GM12878 (cell line): ENCODE measurements at places on chromosomes 3 and 15. TPM values are rescaled to one million over a fixed set of nuclear protein-coding genes. Genes with fewer than 3 reads are reported as not detected.

- H3K27ac ChIP-seq: no peak overlapping the region
- H3K4me3 ChIP-seq: no peak overlapping the region
Observed at GRCh38 chr3:88879905-88880304, 227.5 kb upstream of the EPHA3 start.

- no peak overlapping the region for H3K27ac ChIP-seq
- DNase-seq: no peak
- H3K36me3 ChIP-seq: no peaks in the 10 kb centered on the region
- no peaks in the 10 kb centered on the region for H3K4me1 ChIP-seq
Observed at GRCh38 chr15:31160740-31161495, 59.4 kb upstream of the TRPM1 start.

The SOX14 gene
- total RNA-seq: not detected in 2 replicates

DNA sequence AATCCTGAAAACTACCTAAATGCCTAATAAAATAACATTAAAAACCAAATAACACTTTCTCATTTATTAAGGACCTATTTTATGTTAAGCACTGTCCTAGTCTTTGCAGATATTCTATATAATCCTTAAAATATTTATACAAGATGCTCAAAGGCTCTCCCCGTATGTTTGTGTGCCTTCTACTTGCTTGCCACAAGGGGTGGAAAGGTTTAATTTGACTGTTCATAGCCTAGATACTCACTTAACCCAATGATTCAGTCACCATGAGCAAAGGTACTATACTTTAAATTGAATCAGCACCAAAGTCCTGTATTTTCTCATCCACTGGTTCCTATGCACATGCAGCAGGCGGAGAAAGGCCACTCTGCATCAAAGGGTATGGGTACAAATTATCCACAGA is 32.0 kb downstream of the LSAMP start:
- no peaks in the 10 kb centered on the region for H3K27me3 ChIP-seq
- no peak overlapping the region for H3K27ac ChIP-seq
- no peak for DNase-seq
- H3K4me1 ChIP-seq: no peaks in the 10 kb centered on the region
- no peaks in the 10 kb centered on the region for H3K36me3 ChIP-seq
- no peak overlapping the region for H3K4me3 ChIP-seq

DNA sequence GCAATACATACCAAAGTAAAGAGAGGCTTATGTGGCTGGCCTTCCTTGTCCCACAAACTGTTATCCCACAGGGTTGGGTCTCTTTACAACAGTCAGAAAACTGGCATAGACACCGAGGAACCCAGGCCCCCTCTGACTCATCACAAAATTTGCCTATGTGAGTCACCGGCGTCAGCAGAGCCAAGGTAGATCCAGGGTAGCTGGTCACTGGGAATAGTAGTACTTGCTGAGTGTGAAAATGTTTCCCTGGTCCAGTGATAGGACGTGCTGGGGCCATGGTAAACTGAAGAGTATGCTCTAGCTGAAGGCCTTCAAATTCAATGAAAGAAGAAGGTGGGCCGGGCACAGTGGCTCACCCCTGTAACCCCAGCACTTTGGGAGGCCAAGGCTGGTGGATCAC is 27.1 kb upstream of the SKIL start:
- H3K36me3 ChIP-seq: no peaks in the 10 kb centered on the region
- H3K27me3 ChIP-seq: no peaks in the 10 kb centered on the region
- H3K4me1 ChIP-seq: 0 out of 2 replicates have a peak, but pooled peaks cover 5% of the 10 kb centered on the region

The CCR9 gene
- 1.8 and 2.3 TPM in 2 replicates for total RNA-seq

The COL6A5 gene
- total RNA-seq: not detected in 2 replicates

The GOLGA8T gene
- not detected in 2 replicates for total RNA-seq

The GOLGA8K gene
- total RNA-seq: not detected in 2 replicates

- H3K27me3 ChIP-seq: no peaks in the 10 kb centered on the region
- H3K27ac ChIP-seq: no peak overlapping the region
- H3K4me1 ChIP-seq: no peaks in the 10 kb centered on the region
Observed at GRCh38 chr3:53083521-53083920, 37.6 kb upstream of the SFMBT1 start.

- no peaks in the 10 kb centered on the region for H3K36me3 ChIP-seq
- no peaks in the 10 kb centered on the region for H3K4me1 ChIP-seq
- no peak for DNase-seq
- no peak overlapping the region for H3K4me3 ChIP-seq
- no peak overlapping the region for H3K27ac ChIP-seq
- H3K27me3 ChIP-seq: no peaks in the 10 kb centered on the region; the same call in 1 of the 2 replicates
Observed at GRCh38 chr15:99098991-99099390, 5.9 kb upstream of the SYNM start.

- H3K36me3 ChIP-seq: no peaks in the 10 kb centered on the region; the same call in 1 of the 2 replicates
- H3K27ac ChIP-seq: peak overlapping the region; percentile 90
- peaks cover 42% of the 10 kb centered on the region for H3K4me1 ChIP-seq
- H3K4me3 ChIP-seq: peak overlapping the region; percentile 39; the same call in 1 of the 2 replicates
Observed at GRCh38 chr15:85475317-85475701, 94.9 kb downstream of the AKAP13 start.

The GOLGA6B gene
- not detected in 2 replicates for total RNA-seq

- no peak for DNase-seq
- no peak overlapping the region for H3K27ac ChIP-seq
- no peaks in the 10 kb centered on the region for H3K4me1 ChIP-seq
- no peak overlapping the region for H3K4me3 ChIP-seq
- no peaks in the 10 kb centered on the region for H3K27me3 ChIP-seq
Observed at GRCh38 chr3:30904996-30905395, 10.5 kb upstream of the GADL1 start.

DNA sequence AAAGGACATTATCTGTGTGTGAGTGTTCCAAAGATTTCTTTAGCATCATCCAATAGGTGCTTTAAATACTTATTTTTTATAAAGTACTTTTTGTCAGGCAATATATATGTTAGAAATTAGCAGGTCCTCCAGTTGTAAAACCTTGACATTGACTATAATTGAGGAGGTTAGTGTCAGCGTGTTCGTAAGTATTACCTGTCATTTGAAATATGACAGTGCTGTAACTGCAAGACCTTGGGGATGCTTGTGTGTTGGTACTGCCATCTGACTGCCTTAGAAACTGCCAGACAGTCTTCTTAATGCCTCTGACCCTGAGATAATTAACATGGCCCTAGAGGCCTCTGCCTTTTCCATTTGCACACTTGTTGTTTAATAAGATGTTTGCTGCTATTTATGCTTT is 170.7 kb downstream of the NAALADL2 start:
- no peaks in the 10 kb centered on the region for H3K27me3 ChIP-seq
- no peak for DNase-seq
- H3K4me3 ChIP-seq: no peak overlapping the region
- H3K36me3 ChIP-seq: no peaks in the 10 kb centered on the region
- H3K27ac ChIP-seq: no peak overlapping the region
- no peaks in the 10 kb centered on the region for H3K4me1 ChIP-seq

DNA sequence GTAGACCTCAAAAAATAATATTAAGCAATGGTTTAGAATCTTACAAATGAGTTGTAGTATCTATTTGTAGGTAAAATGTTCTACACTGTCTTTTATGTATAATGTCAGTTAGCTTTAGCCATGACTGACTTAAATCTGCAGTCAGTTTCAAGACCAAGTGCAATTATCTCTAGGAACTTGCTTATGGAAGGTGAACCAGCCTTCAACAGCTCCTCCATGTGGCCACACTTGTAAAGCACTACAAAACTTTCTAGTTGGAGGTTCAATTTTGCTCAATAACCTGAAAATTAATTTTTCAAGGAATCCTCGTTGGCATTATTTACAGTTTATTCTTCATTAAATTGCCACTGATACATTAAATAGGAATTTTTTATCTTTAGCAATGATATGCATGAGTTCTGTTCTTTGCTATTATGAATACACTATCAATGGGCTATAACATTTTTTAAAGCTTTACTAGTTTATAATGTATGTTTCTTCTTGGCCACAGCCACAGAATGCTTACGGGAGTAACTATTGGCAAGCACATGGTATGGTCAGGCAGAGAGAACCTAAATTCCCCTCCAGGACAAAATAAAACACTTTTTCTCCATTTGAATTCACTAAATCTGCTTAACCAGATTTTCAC is 315.3 kb upstream of the UBE2E2 start:
- H3K27ac ChIP-seq: no peak overlapping the region
- no peak overlapping the region for H3K4me3 ChIP-seq
- no peak for DNase-seq
- no peaks in the 10 kb centered on the region for H3K36me3 ChIP-seq
- no peaks in the 10 kb centered on the region for H3K4me1 ChIP-seq

DNA sequence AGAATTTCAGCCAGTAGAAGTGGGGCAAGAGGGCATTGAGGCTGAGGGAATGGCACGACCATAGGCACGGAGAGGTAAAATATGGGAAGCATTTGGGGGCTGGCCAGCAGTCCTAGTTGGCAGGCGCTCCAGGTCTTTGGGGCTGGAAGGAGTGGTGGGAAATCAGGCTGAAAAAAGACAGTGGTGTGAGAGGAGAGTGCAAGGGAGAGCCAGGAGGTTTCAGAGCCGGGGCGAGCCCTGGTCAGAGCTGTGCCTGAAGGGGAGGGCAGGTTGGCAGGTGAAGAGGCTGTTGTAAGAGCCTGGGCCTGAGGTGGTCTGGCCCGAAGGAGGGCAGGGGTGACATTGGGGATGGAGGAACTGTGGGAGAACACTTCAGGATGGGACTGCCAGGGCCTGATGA is 1.6 kb upstream of the IDH3A start:
- peaks cover 13% of the 10 kb centered on the region for H3K4me1 ChIP-seq
- H3K27ac ChIP-seq: no peak overlapping the region
- no peaks in the 10 kb centered on the region for H3K27me3 ChIP-seq
- H3K36me3 ChIP-seq: no peaks in the 10 kb centered on the region

GRCh38 chr3:1228289-1228688 is 135.5 kb downstream of the CNTN6 start:
- no peak for DNase-seq
- H3K4me3 ChIP-seq: no peak overlapping the region
- no peaks in the 10 kb centered on the region for H3K36me3 ChIP-seq
- H3K27me3 ChIP-seq: no peaks in the 10 kb centered on the region
- H3K4me1 ChIP-seq: no peaks in the 10 kb centered on the region

The RHOA gene
- 463 and 474 TPM in 2 replicates for total RNA-seq

GRCh38 chr15:28934645-28935044 is 48.9 kb downstream of the APBA2 start:
- H3K4me1 ChIP-seq: no peaks in the 10 kb centered on the region
- H3K36me3 ChIP-seq: no peaks in the 10 kb centered on the region
- no peak overlapping the region for H3K27ac ChIP-seq
- no peaks in the 10 kb centered on the region for H3K27me3 ChIP-seq
